ENCODE measurements at places on chromosomes 3 and 15. TPM values are rescaled to one million over a fixed set of nuclear protein-coding genes. Genes with fewer than 3 reads are reported as not detected.

GABRA5 gene
- 115 TPM for total RNA-seq

ST3GAL6 gene
- 1.9 TPM for total RNA-seq

DNASE1L3 gene
- not detected for total RNA-seq

PLA2G4F gene
- total RNA-seq, result not detected

P2RY12 gene
- total RNA-seq, result not detected

THSD4 gene
- 33.5 TPM for total RNA-seq

ATP13A5 gene
- not detected for total RNA-seq

DAZL gene
- total RNA-seq, result not detected
